ENCODE measurements at places on chromosomes 13 and 19.

DNA sequence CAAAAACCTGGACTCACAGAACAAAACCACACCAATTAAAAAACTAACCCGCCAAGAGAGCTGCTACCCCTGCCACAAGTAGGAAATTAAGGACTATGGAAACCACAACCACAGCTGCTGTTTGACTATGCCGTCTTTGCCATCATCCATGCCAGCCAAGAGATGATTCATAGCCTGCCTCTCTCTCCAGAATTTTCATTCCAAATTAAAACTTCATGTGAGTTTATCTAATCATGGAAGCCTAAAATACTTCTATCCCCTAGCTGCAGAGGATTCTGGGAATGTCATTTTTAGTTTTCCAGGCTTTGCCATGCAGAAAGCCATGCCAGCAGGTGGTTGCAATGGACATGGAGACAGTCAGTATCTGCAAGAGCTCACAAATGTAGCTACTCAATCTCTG lies 27.6 kb upstream of the GTF2F2 start:
- DNase-seq, result no peak

DNA sequence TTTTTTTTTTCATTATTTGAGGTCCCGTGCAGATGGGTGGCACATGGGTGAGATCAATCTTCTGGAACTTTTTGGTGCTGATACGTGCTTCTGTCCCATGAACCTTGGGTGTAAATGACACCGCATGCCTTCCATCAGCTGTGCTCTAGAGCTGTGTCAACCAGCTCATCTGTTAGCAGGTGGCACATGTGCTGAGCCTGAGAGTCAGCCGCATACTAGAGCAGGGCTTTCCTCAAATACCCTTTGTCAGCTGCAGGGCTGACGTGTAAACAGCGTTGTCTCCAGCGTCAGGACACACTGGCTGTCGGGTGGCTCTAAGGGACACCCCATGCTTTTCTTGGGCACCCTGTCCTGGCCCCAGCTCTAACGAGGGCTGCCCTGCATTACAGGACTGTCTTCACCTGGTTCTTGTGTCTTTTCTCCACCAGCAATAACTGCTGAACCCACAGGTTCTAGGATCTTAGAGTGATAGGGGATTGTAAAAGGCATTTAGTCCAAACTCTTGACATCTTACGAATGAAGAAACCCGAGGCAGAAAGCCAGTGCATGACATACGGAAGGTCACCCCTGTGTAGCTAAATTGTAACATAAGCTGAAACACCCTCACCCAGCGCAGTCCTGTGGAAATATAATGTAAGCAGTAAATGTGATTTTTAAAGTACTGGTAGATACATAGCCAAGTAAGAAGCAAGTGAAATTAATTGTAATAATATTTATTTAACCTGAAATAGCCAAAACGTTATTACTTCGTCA lies 119.5 kb downstream of the LRCH1 start:
- DNase-seq, result no peak

GRCh38 chr13:110746438-110746837 lies 32.9 kb downstream of the ING1 start:
- DNase-seq, result no peak

DNA sequence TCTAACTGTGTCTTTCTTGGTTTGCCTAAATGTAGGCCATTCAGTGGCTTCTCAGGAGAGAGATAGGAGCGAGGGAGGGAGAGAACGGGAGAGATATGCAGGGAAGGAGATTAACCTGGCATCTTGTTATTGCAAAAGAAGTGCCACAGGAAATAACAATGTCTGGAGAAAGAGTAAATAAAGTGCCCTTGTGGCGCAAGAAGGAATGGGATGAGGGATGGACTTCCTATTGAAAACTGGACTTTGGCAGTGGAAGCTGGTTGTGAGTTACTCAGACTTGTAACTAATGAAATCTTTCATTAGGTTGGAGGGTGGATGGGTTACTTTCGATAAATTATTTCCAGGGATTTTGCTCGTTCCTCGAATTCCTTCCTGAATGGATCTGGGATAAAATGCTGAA lies 136.1 kb downstream of the LACC1 start:
- no peak for DNase-seq

GRCh38 chr13:22218797-22219196 lies 547.9 kb downstream of the FGF9 start:
- no peak for DNase-seq

- no peak for DNase-seq
Observed at GRCh38 chr13:49516467-49516866, 20.7 kb downstream of the PHF11 start.

DNA sequence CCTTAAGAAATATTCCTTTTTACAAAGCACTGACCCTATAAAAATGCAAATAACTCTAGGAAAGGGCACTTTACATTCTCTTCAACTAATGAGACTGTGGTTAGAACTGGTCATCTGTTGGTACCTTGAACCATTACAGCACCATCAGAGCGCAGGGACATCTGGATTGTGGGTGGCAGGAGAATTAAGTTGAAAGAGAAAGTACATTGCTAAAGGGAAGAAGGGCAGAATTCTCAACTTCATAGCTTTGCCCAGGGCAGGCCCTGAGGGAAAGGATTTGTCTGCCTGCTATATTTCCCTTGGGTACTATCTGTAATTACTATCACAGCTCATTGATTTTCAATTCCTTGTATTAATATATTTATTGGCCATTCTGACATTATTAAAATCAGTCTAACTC lies 196.8 kb downstream of the KLF12 start:
- DNase-seq, result no peak

GRCh38 chr19:18776736-18777135 lies 14.4 kb downstream of the COMP start:
- DNase-seq, result no peak

Data from COLO829 (cell line).